Fibroblast of villous mesenchyme (primary cell): ENCODE measurements at places on chromosomes 11 and 22. TPM values are rescaled to one million over a fixed set of nuclear protein-coding genes. Genes with fewer than 3 reads are reported as not detected.

The ANO3 gene
- under 0.01 and 0.32 TPM in 2 replicates for total RNA-seq

The ANKK1 gene
- under 0.01 TPM in 1 of 2 replicates, not detected in the other for total RNA-seq

The MS4A12 gene
- not detected in 2 replicates for total RNA-seq

The TRIM51 gene
- not detected in 2 replicates for total RNA-seq

The TSSK2 gene
- total RNA-seq: under 0.01 TPM in 1 of 2 replicates, not detected in the other

The OR5D16 gene
- not detected in 2 replicates for total RNA-seq

The ANO5 gene
- total RNA-seq: under 0.01 and 0.32 TPM in 2 replicates

The ACR gene
- total RNA-seq: not detected in 2 replicates

The CEND1 gene
- 0.43 and 0.64 TPM in 2 replicates for total RNA-seq

The FREY1 gene
- 0.43 and 0.64 TPM in 2 replicates for total RNA-seq

The LARGE1 gene
- total RNA-seq: 13.4 and 15.5 TPM in 2 replicates

The PKDREJ gene
- total RNA-seq: not detected in 2 replicates

The TRPM5 gene
- not detected in 2 replicates for total RNA-seq

GRCh38 chr11:10379426-10379825, 74.6 kb downstream of the ADM start:
- DNase-seq: no peak

GRCh38 chr11:96189351-96189750, 153.6 kb downstream of the MAML2 start:
- no peak for DNase-seq

GRCh38 chr22:19612866-19613572, 88.8 kb upstream of the CLDN5 start:
- DNase-seq: no peak

GRCh38 chr11:70462818-70463477, 64.6 kb downstream of the CTTN start:
- DNase-seq: no peak

- DNase-seq: no peak
Observed at GRCh38 chr11:90895850-90896249, 673.0 kb upstream of the CHORDC1 start.

- peak; percentile 24 for DNase-seq
Observed at GRCh38 chr11:125165843-125166763, 1.6 kb downstream of the PKNOX2 start.

- DNase-seq: peak; percentile 83
Observed at GRCh38 chr11:119373921-119374631, 7.4 kb downstream of the USP2 start.

GRCh38 chr22:34410111-34410510, 489.8 kb upstream of the LARGE1 start:
- DNase-seq: no peak

- no peak for DNase-seq
Observed at GRCh38 chr11:121246021-121246768, 46.4 kb upstream of the SC5D start.

DNA sequence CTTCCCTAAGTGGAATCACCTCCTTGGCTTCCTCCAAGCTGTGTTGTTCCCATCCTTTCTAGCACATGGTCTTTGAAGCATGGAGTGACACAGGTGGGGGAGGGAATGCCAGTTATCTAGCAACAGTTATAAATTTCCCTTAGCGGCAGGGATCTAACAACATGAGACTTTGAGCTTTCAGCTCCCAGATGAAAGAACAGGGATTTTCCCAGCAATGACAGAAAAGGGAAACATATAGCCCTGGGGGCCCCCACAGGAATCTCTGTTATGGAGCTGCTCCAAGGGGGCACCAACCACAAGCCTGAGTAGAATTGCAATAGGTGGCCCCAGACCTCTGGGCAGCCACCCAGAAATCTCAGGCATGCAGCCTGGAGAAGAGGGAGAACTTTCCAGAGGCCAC, 163.0 kb downstream of the GRIK4 start:
- no peak for DNase-seq

DNA sequence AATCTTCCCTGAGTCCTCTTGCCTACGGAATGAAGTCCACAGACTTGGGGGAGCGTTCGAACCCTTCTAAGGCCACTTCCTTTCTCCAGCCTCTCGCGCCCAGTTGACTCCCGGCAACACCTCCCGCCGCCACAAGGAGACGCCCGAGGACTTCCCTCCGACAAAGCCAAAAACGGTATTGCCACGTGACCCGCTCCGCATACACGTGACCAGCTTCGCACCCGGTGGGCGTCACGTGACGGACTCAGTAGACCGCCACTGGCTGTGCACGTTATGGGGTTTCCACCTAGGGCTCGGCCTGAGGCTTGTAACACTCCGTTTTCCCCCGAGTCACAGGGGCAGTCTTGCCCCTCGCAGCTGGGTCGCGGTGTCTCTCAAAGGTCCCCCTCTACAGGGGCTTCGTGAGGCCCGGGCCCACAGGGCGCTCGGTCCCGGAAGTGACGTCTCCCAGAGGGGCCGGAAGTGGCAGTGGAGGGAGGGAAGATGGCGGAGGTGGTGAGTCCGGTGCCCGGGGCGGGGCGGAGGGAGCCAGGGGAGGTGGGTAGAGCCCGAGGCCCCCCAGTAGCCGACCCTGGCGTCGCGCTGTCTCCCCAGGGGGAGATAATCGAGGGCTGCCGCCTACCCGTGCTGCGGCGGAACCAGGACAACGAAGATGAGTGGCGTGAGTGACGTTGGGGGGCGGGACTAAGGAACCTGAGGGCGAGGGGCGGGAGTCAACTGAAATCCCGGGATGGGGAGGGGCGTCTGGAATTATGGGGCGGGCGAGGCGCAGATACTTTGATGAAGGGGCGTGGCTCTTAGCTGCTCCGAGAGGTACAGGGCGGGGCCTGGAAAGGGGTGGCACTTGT, at the start of gene KAT5:
KAT5 (plus strand) TSS at position 468 of the 848 bp plus-strand sequence; CDS start at position 484, 16 bp downstream.
- peak; percentile 99 for DNase-seq

- DNase-seq: no peak
Observed at GRCh38 chr11:882596-882995, 28.0 kb downstream of the CHID1 start.

GRCh38 chr11:21774212-21774611, 418.7 kb upstream of the ANO5 start:
- no peak for DNase-seq

DNA sequence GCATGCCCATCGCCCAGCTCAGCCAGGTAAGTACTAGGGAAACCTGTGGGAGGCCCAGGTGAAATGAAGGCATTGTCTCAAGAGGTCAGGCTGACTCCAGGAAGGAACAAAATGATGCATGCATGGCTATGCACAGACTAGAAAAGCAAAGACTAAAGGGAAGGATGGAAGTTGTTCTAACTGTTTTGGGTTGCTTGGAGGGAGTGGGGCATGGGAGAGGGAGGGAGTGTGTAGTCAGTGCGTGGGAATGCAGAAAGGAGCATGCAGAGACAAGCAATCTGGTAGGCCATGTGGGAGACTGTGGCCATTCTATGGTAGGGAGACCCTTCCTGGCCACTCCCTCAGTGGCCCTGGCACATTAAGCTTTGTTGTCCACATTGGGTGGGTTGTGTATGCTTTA, 2.9 kb downstream of the MICAL3 start:
- no peak for DNase-seq

GRCh38 chr22:22248878-22249277, 4.3 kb downstream of the VPREB1 start:
- no peak for DNase-seq

- DNase-seq: no peak
Observed at GRCh38 chr22:29194184-29194583, 11.5 kb upstream of the EMID1 start.

GRCh38 chr11:2927851-2928604, 1.2 kb downstream of the PHLDA2 start:
- peak; percentile 48 for DNase-seq

- peak; percentile 1 for DNase-seq
Observed at GRCh38 chr11:44452827-44453572, 112.5 kb upstream of the CD82 start.

DNA sequence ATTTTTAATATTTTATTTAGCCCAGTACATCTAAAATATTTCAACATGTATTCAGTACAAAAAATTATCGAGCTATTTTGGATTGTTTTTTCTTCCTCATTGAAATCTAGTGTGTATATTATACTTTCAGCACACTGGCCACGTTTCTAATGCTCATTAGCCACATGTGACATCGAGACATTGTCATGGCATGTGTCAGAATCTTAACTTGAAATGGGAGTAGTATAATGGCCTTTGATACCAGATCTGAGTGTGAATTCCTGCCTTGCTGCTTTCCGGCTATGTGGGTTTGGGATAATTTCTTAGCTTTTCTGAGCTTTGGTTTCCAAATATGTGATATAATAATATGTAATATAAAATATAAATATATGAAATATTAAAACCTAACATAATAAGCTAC, 54.3 kb downstream of the BCL2L13 start:
- no peak for DNase-seq

DNA sequence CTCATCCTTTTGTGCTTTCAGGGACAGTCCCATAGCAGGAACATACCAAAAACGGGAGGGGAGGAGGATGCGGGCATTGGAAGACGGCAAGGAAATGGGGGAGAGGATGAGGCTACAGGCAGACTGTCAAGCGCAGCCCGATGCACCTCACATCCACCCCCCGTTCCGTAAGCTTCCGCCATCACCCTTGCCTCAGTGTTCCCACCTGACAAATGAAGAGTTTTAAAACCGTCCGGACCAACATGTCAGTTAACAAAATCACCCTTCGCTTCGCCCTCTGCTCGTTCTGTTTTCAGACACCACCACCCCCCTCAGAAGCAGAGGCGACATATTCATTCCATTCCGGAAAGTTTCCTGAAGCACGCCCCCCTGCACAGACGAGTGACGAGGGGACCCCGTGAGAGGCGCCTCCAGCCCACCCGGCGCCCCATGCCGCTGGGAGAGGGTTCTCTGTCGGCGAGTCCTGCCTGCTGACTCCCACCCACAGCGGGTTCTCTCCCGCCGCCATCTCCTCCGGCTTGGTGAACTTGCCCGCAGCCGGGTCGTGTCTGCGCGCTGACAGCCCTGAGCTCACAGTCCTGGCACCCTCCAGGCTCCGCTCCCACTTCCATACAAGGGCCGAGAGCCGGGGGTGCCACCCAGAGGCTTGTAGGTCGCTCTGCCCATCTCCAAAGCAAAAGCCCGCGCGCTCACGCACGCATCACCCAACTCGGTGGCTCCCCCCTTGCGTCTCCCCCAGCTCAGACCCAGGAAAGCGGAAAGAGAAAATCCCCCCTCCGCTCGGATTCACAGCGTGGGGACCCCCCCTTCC, 1.5 kb downstream of the IGSF9B start:
- no peak for DNase-seq

DNA sequence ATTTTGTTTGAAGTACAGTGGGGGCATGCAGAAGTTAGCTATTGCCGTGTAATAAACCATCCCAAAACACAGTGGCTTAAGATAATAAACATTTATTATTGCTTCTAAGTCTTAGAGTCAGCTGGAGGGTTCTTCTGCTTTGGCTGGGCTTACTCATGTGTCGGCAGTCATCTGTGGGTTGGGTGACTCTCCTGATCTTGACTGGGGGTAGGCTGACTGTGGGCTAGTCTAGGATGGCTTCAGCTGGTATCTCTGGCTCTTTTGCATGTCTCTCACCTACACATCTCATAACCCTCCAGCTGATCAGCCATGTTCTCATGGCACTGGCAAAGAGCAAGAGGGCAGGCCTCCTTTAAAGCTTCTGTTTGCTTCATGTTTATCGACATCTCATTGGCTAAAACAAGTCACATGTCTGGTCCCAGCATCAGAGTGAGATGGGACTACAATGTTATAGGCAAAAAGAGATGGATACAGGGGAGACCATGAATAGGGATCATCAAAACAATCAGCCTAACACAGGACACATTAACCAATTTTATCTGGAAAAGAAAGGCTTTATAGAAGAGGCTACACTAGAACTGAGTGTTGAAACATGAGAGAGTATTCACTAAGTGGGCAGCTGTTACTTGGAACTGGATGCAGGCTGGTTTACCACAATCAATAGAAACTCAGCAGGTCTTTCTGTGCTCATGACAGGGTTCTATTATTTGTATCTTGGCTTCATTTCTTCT, 5.1 kb downstream of the LRRC51 start:
- DNase-seq: no peak

DNA sequence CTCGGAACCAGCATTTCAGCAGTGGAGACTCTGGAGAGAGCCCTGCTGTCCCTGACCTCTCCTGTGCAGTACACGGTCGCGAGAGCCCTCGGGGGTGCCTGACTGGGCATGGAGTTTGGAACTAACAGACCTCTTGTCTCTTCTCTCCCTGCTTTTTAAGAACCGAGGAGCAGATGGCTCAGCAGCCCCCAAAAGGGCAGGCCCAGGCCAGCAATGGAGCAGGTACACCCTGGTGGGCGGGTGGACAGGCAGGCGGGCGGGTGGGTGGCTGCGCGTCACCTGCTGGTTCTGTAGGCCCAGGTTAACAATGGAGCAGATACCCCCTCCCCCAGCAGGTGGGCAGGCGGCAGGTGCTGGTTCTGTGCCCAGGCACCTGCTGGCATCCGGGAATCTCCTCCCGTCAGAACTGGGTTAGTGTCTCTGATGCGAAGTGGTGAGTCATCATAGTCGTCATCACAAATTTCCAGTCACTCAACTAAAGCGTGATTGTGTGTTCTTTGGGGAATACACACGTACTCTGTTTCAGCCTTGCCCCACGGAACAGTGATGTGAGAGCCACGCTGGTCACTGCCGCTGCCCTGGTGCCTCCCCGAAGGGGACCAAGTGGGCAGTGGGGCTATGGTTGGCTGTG, 41.1 kb downstream of the GRAMD4 start:
- peak; percentile 45 for DNase-seq

DNA sequence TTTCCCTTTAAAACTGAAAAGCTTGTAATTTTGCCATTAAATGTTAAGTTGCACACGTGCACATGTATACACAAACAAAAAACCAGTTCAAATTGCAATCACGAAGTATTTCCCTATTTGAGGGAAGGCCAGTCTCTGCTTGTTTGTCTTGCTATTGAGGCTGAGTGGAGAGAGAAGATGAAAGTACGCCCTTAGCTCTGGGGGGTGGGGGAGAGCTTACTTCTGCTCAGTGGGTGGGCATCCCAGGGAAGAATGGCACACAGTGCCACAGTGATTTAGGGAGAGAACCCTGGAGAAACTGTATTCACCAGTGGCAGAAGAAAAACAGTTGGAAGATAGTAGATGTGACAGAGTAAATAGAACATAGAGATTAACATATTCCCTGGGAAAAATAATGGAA, 8.7 kb downstream of the YAP1 start:
- DNase-seq: no peak

DNA sequence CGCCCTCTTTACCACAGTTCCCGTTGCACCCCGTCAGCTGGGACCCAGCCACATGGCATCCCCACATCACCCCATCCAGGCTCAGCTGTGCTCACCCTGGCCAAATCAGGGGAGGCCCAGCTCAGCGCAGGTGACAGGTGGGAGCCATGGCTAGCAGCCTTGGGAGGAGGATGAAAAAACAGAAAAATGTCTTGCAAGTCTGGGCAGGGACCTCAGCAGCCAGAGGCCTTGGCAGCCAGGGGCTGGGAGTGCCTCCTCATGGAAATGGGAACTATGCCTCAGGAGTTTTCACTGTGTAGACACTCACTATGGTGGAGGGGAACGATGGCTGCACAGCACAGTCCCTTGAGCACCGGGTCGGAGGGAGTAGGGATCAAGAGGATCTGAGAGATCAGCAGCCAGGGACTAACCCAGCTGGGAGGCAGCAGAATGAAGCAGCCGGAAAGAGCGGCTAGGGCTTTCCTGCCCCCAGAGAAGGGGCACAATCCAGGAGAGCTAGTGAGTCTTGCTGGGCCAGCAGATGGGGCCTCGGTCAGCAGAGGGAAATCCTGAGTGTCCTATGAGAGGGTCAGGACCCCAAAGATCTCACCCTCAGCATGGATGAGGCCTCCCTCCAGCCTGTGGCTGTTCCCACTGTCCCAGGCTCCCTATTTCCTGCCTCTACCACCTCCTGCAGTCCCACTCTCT, 6.2 kb upstream of the FTH1 start:
- DNase-seq: no peak
